ENCODE measurements at places on chromosomes 3 and 15.

GRCh38 chr15:81301815-81302399 lies 22.0 kb downstream of the STARD5 start:
- peak; percentile 11 for DNase-seq

GRCh38 chr3:42190701-42191442 lies 75.1 kb downstream of the CCK start:
- DNase-seq = peak; percentile 45

DNA sequence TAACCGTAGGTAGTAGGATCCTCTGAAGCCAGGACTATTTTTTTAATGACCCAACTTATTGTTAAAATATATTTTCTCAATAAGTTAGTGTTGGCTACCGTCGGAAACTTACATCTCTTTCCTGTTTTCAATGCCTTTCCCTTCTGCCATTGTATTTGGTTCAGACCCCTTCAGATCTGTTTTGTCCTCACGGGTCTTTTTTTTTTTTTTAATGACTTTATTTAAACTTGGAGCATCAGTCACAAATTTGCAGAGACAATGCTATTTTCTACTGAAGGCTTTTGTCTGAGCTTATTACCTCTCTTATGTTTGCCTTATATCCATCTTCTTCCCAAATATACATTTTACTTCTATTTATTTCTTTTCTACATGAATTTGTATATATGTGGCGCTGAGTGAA lies 47.6 kb downstream of the PDE8A start:
- DNase-seq = no peak

DNA sequence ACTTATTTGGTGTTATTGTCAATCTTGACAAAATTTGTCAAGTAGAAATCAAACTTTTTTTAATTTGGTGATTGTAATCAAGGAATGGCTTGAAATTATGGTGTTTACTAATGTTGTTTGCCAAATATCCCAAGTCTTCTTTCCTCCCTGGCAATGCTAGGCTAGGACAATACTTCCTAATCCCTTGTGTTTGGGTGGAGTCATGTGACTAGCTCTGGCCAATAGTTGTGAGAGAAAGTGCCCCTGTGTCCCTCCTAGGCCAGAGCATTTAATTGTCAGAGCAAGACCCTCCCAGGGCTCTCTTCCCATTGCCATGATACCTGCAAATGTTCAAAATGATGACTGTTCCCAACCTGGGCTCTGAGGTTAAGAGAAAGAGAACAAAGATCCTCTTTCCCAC lies 132.7 kb downstream of the ANXA2 start:
- no peak for DNase-seq

- no peak for DNase-seq
These were observed 710 bp downstream of the MECOM start for GRCh38 chr3:169662843-169663160.
